Lower lobe of right lung (tissue), 2 donors: ENCODE measurements at places on chromosomes 2 and 18. TPM values are rescaled to one million over a fixed set of nuclear protein-coding genes. Genes with fewer than 3 reads are reported as not detected.

- DNase-seq: no peak
- H3K36me3 ChIP-seq: no peaks in the 10 kb centered on the region
- no peaks in the 10 kb centered on the region for H3K4me1 ChIP-seq
- no peak overlapping the region for H3K27ac ChIP-seq
- no peaks in the 10 kb centered on the region for H3K27me3 ChIP-seq
Observed at GRCh38 chr18:47501946-47502345, 250.5 kb upstream of the SKOR2 start.

- H3K27me3 ChIP-seq: no peaks in the 10 kb centered on the region
- no peak for DNase-seq
- peaks cover 92% of the 10 kb centered on the region for H3K4me1 ChIP-seq
- no peak overlapping the region for H3K27ac ChIP-seq
- no peak overlapping the region for H3K4me3 ChIP-seq
Observed at GRCh38 chr2:160401895-160402294, 91.7 kb downstream of the RBMS1 start.

DNA sequence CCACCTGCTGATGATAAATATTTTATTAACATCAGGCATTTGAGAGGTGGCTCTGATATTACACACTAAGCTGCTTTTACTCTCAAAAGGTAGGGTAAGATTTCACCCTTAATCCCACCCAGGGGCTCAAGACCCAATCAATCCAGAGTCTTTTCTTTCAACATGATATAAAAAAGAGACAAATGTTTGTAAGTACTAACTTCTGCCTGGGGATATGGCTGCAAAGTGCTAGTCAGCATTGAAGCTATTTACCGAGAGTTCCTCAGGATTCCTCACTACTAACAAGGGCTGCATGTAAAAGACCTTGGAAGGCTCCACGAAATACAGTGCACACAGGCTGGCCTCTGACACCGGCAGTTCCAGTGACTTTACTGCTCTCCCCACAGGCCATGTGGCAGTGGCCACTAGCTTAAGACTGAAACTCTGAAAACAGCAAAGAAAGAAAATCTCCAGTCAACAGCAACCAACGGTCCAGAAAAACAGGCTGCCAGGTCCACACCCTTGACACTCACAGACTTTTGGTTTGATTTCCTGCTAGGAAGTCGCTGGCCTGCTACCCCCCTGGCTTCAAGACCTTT is 11.2 kb downstream of the MREG start:
- no peak overlapping the region for H3K27ac ChIP-seq
- no peak overlapping the region for H3K4me3 ChIP-seq
- H3K36me3 ChIP-seq: peaks cover 3% of the 10 kb centered on the region
- no peaks in the 10 kb centered on the region for H3K27me3 ChIP-seq
- DNase-seq: no peak

DNA sequence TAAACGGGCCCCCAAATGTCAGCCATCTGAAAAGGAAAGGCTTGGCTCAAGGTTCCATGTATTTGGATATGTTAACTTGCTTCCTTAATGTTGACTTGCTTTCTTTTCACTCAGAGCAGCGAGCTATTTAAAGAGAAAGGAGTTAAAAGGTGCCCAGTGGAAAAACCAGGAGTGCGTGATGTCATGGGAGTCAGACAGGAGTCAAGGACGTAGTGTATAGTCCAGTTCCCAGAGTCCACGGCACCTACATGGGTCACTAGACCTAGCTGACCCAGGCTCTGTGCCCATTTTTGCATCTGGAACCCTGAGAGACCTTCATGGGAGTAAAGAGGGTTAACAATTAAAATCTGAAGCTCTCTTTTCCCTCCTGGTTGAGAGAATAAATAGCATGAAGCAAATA is 19.8 kb downstream of the SLC3A1 start:
- H3K27ac ChIP-seq: no peak overlapping the region
- H3K4me3 ChIP-seq: no peak overlapping the region
- no peak for DNase-seq
- H3K4me1 ChIP-seq: peaks cover 15% of the 10 kb centered on the region
- no peaks in the 10 kb centered on the region for H3K36me3 ChIP-seq

- DNase-seq: no peak
- H3K4me3 ChIP-seq: no peak overlapping the region
- no peaks in the 10 kb centered on the region for H3K36me3 ChIP-seq
- no peaks in the 10 kb centered on the region for H3K27me3 ChIP-seq
- no peak overlapping the region for H3K27ac ChIP-seq
- no peaks in the 10 kb centered on the region for H3K4me1 ChIP-seq
Observed at GRCh38 chr2:164922134-164922533, 33.2 kb downstream of the SLC38A11 start.

- no peak overlapping the region for H3K4me3 ChIP-seq
- DNase-seq: no peak
- no peaks in the 10 kb centered on the region for H3K4me1 ChIP-seq
- no peaks in the 10 kb centered on the region for H3K27me3 ChIP-seq
- H3K36me3 ChIP-seq: peaks cover 19% of the 10 kb centered on the region
Observed at GRCh38 chr2:120303177-120303576, 42.8 kb upstream of the INHBB start.

GRCh38 chr2:126907671-126908070 is 9.0 kb downstream of the TEX51 start:
- no peaks in the 10 kb centered on the region for H3K27me3 ChIP-seq
- no peak overlapping the region for H3K27ac ChIP-seq
- H3K36me3 ChIP-seq: no peaks in the 10 kb centered on the region
- peak; percentile 20 for DNase-seq

DNA sequence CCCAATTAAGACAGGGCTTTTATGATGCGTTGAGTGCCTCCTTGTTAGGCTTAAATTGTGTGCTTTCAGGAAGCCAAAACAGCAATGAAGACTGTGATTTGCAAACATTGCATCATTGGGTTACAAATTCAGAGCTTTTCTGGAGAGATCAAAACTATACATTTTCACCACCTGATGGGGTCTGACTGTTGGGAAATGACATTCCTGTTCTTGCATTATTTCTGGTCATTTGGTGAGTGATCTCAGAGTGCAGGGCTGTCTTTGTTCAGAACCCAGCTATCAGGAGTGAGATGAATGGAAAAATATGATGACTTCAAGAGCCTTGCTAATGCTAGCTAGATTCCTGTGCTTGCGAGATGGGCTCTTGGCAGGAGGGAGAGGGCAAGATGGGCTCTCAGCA is 39.1 kb downstream of the SH3RF3 start:
- no peak for DNase-seq
- H3K36me3 ChIP-seq: no peaks in the 10 kb centered on the region
- H3K4me3 ChIP-seq: no peak overlapping the region
- H3K4me1 ChIP-seq: peaks cover 45% of the 10 kb centered on the region

DNA sequence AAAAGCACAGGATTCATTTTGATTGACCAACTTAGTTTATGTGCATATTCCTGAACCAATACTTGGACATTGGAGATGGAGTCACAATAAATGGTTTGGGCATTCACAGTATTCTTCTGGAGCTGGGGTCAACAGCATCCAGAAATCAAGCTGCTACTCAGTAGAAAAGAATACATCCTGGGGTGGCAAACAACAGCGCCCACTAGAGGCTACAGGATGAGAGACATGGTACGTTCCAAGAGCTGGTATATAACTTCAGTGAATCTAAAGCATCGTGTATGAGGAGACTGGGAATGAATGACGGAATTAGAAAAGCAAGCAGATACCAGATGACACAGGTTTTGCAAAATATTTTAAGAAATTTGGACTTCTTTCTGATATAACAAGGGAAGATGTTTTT is 142.9 kb upstream of the FIGN start:
- H3K4me3 ChIP-seq: no peak overlapping the region
- no peaks in the 10 kb centered on the region for H3K4me1 ChIP-seq
- no peaks in the 10 kb centered on the region for H3K27me3 ChIP-seq
- DNase-seq: no peak
- no peak overlapping the region for H3K27ac ChIP-seq

GRCh38 chr2:128315829-128316776 is 2.6 kb downstream of the HS6ST1 start:
- H3K36me3 ChIP-seq: peaks cover 9% of the 10 kb centered on the region
- H3K27me3 ChIP-seq: no peaks in the 10 kb centered on the region
- DNase-seq: peak; percentile 45
- H3K27ac ChIP-seq: no peak overlapping the region

CAVIN2 gene
- total RNA-seq: 182 TPM

CTAGE1 gene
- total RNA-seq: not detected

SULT1C2 gene
- total RNA-seq: 1.2 TPM
